Activated CD8-positive, alpha-beta T cell treated with anti-CD3 and anti-CD28 coated beads, Interleukin-2, amount 10 ng/mL, durations not matched to agents 7 days and 5 days (primary cell): ENCODE measurements at places on chromosomes 13 and 19. TPM values are rescaled to one million over a fixed set of nuclear protein-coding genes. Genes with fewer than 3 reads are reported as not detected.

DNA sequence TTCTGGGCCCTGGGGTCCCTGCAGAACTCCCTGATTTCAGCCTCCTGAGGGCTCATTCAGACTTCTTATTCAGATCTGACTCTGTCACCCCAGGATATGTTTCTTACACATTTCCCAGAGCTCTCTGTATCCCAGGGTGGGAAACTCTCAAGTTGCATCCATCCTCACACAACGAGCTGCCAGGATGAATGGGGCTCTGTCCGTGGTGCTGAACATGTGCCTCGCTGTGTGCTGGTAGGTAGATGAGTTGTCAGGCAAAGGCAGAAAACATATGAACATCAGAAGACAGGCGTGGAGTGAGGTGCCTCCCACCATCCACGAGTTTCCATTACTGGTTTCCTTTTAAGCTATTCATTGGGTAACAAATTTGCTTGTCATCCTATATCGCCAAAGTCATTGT, 11.4 kb upstream of the IGFL1 start:
- peak; percentile 64 for DNase-seq

LRRC4B gene
- total RNA-seq: not detected

FBXO27 gene
- not detected for total RNA-seq

GRCh38 chr13:23980160-23980551, 82.9 kb upstream of the C1QTNF9B start:
- DNase-seq: peak; percentile 92

TMPRSS9 gene
- not detected for total RNA-seq

DNA sequence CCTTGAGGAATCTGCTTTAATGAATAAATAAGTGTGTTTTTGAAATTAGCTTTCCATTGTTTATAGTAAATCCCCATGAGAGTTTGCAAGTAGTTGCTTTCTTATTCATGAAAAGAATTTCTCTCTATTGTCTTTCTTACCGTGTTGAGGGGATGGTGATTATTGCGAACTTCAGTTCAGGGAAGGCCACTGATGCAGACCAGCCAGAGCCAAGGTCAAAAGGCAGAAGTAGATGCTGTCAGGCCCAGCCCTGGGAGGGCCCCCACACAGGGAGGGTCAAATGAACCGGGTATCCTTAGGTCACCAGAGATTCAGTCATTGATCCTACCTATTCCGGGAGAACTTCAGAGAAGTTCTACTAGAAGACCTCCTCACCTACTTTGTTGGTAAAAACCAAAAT, 185.9 kb downstream of the NUFIP1 start:
- DNase-seq: no peak

DNA sequence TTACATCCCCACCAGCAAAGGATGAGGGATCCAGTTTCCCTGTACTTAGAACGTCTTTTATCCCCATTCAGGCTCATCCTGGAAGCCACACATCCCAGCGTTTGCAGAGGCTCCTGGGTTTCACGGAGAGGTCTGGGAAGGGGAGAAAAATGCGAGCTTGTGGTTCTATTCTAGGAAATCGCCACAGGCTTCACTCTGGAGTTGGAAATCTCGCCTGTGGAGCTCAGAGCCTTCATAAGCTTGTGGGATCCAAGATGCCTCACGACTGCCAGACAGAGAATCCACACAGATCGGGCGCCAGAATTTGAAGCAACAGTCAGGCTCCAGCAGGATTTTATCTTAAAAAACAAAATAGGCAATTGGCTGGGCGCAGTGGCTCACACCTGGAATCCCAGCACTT, 157.9 kb downstream of the PTPRS start:
- DNase-seq: no peak

DNA sequence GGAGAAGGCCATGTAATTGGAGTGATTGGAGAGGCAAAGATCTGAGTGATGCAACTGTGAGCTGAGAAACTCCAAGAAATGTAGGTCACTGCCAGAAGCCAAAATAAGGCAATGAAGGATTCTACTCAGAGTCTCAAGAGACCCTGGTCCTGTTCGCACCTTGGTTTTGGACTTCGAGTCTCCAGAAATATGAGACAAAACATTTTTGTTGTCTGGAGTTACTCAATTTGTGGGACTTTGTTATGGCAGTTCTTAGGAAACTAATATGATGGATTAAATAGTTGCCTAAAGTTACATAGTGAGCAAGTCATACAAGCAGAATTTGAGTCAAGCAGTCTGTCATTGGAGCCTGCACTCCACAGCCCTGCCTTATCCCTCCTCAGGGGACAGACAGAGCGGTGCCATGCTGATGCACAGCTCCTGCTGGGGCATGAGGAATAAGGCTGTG, 104.2 kb downstream of the ITGBL1 start:
- no peak for DNase-seq

ZNF610 gene
- total RNA-seq: 1.5 TPM

GRCh38 chr13:43543331-43543730, 243.4 kb downstream of the ENOX1 start:
- no peak for DNase-seq

GRCh38 chr19:3373971-3374368, 7.6 kb downstream of the NFIC start:
- no peak for DNase-seq

PNMA8A gene
- total RNA-seq: not detected

GRCh38 chr13:27401210-27401609, 23.2 kb upstream of the GTF3A start:
- no peak for DNase-seq
